ENCODE measurements at places on chromosomes 6 and 20.

GRCh38 chr20:38890497-38890818 lies 35.8 kb upstream of the FAM83D start:
- DNase-seq, result no peak

DNA sequence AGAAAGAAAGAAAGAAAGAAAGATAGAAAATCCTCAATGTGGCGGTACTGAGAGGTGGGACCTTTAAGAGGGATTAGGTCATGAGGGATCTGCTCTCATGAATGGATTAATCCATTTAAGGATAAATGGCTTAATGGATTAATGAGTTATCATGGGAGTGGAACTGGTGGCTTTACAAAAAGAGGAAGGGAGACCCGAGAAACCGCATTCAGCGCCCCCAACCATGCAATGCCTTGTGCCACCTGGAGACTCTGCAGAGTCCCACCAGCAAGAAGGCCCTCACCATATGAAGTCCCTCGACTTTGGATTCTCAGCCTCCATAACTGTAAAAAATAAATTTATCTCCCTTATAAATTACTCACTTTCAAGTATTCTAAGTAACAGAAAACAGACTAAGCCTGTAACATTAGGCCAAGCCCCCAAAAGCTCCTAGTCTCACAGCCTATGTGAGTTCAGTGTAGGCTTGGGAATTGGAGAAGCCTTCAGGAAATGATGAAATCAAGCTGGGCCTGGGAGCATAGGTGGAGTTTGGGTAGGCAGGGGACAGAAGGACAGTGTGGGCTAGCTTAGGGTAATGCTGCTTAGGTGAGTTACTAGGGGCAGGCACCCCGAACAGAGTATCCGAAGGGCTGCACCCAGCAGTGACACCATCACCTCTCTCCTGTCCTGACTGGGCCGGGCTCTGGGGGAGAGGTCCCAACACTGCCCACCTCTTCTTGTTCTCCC lies 36.2 kb upstream of the RNF24 start:
- DNase-seq, result no peak

- DNase-seq, result no peak
Observed at GRCh38 chr6:77173472-77174074, 289.7 kb downstream of the HTR1B start.

DNA sequence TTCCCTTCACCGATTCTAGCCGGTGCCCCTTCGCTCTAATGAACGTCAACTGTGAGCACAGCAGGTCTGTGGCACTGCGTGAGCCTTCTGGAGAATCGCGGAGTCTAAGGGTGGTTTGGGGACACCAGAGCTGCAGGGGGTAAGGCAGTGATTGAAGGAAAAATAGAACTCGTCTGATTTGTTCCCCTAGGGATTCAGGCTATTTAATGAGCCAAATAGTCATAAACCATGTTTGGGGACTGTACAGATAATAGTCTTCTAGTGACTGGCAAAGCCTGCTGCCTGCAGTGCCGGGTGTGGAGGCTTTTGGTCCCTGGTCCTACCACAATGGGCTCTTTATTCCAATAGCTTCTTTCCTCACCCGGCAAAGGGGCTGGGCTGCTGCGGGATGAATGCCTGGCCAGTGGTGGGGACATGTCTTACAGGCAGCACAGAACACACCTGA lies 11.1 kb upstream of the NTSR1 start:
- DNase-seq, result no peak

- no peak for DNase-seq
Observed at GRCh38 chr6:108633436-108633835, 72.7 kb downstream of the FOXO3 start.

DNA sequence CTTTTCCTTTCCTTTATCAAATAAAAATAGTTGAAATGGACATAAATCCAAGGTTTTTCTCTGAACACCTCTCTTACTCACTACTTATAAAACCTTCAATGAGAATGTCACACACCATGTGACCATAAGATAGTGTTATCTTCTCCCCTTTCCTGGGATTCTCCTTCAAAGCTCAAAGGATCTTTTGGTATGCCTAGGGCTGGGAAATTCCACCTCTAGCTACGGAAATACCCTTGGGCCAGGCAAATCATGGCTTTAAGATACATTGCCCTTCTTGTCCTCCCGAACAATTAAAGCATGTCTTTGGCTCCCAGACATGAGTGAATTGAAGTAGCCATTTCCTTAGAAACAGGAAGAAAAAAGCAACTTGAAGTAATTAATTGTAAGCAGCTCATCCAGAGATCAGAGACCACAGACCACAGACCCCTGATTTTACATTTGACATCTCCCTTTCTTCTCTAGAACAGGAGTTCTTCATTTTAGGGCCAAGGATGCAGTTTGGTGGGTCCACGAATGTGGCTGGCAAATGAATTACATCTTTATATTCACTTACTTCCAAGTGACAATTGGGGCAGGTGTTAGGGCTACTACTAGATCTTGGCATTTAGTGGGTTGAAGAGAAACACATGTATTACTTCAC lies 4.1 kb downstream of the PLCB4 start:
- no peak for DNase-seq

DNA sequence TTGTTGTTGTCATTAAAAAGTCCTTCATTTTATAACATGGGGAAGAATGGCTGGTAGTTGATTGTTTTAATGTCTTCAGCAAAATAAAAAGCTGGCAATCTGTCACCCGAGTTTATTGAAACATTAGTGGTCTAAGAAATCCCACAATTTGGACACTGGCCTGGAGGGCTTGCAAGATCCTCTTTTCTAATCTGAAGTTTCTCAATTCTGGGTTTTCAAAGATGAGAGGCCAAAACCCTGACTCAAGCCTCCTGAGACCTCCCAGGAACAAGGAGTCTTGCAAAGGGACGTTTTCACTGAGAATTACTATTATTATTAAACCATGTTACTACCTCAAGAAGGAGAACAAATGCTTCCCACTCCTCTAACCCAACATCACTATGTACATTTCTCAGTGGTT lies 19.5 kb downstream of the MAP1LC3A start:
- no peak for DNase-seq

- DNase-seq, result no peak
Observed at GRCh38 chr6:162819284-162819683, 91.5 kb downstream of the PACRG start.

DNA sequence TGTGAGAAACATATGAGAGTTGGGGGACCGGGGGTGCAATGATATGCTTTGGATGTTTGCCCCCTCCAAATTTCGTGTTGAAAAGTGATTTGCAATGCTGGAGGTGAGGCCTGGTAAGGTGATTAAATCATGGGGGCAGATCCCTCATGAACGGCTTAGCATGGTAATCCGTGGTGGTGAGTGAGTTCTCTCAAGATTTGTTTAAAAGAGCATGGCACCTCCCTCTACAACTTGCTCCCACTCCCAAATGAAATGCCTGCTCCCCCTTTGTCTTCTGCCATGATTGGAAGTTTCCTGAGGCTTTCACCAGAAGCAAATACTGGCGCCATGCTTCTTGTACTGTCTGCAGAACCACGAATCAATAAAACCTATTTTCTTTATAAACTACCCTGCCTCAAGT lies 2.5 kb downstream of the DEK start:
- no peak for DNase-seq

GRCh38 chr6:144294016-144294415 lies 8.9 kb downstream of the UTRN start:
- DNase-seq, result no peak

Measured in esophagus squamous epithelium (tissue), 5 donors.